ENCODE measurements at places on chromosomes 7 and 10. TPM values are rescaled to one million over a fixed set of nuclear protein-coding genes. Genes with fewer than 3 reads are reported as not detected.

The PRR15 gene
- total RNA-seq: 1.1 TPM

The EGR2 gene
- 2.4 TPM for total RNA-seq

The PROSER2 gene
- 6.9 TPM for total RNA-seq

DNA sequence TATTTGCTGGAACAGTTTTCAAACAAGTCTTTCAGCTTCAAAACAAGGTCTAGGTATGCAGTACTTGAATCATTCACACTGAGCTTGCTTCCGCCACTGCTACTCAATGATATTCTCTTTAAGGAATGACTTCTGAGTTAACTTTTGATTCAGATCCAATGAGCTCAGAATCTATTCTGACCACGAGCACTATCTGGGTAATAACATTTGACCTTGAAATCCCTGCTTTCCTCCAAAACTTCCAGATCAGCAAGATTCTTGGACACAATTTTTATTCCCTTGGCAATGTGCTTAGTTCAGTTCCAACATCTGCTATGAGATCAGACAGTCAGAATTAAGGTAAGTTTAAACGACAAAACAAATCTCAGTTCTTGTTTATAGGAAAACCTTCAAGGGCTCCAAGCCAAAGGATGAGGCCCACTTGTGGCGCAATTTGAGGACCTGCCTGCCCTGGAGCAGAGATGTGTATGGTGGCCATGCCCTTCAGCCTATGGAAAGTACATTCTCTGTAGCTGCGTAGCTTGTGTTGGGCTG is 87.2 kb downstream of the RNF216 start:
- DNase-seq: no peak

DNA sequence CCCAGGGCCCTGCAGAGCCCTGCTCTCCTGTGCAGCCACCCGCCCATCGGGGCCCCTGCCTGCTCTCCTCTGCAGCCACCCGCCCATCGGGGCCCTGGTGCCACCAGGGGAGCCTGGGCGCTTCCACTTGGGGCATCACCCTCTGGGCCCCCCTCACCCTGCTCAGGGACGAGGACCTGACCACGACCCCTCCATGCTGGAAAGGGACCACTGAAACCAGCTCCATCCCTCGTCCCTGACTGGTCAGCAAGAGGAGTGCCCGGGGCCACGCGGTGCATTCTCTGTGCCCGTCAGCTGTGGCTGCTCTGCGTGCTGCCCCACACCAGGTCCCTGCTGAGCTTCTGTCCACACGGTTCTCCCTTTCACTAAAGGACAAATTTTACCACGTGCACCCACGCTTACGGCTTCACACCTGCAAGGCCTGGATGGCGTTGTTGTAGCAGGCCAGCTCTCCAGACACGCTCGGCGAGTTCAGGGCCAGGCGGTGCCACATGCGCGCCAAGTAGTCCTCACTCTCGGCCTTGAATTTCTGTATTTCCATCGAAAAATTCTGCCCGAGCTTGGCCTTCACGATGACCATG is 57.6 kb downstream of the CFAP46 start:
- peak; percentile 69 for DNase-seq
